ENCODE measurements at places on chromosomes 13 and 19. TPM values are rescaled to one million over a fixed set of nuclear protein-coding genes. Genes with fewer than 3 reads are reported as not detected.

IFNL1 gene
- not detected for total RNA-seq

AMER2 gene
- total RNA-seq = not detected

KLK4 gene
- not detected for total RNA-seq

VMAC gene
- total RNA-seq = 3.2 TPM

CALR3 gene
- not detected for total RNA-seq

ICAM5 gene
- total RNA-seq = 3.8 TPM

RNF113B gene
- not detected for total RNA-seq

KDM4B gene
- total RNA-seq = 49.2 TPM

All from activated CD4-positive, alpha-beta T cell treated with anti-CD3 and anti-CD28 coated beads, Interleukin-2, amount 10 ng/mL, durations not matched to agents 24 days and 14 days (primary cell).